Activated CD8-positive, alpha-beta T cell treated with anti-CD3 and anti-CD28 coated beads, Interleukin-2, amount 10 ng/mL, durations not matched to agents 7 days and 5 days (primary cell): ENCODE measurements at places on chromosomes 16 and 17.

- peak; percentile 95 for DNase-seq
These were observed 5.6 kb downstream of the CORO6 start for GRCh38 chr17:29617125-29617480.

DNA sequence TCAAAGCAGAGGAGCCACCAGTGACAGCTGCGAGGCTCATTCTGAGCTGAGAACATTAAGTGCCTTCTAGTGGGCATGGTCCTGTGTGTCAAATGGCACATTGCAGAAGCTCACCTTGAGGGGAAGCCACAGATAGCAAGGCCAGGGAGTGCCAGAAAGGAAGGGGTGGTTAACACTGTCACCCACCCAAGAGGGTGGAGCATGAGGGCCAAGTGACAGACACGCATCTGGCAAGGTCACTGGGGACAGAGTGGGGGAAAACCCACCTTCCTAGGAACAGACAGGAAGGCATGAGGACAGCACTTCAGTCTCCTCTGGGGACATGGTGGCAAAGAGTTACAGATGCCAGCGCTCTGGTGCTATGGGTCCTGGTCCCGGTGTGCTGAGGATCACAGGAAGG is 22.1 kb downstream of the NUBP1 start:
- DNase-seq = peak; percentile 41

DNA sequence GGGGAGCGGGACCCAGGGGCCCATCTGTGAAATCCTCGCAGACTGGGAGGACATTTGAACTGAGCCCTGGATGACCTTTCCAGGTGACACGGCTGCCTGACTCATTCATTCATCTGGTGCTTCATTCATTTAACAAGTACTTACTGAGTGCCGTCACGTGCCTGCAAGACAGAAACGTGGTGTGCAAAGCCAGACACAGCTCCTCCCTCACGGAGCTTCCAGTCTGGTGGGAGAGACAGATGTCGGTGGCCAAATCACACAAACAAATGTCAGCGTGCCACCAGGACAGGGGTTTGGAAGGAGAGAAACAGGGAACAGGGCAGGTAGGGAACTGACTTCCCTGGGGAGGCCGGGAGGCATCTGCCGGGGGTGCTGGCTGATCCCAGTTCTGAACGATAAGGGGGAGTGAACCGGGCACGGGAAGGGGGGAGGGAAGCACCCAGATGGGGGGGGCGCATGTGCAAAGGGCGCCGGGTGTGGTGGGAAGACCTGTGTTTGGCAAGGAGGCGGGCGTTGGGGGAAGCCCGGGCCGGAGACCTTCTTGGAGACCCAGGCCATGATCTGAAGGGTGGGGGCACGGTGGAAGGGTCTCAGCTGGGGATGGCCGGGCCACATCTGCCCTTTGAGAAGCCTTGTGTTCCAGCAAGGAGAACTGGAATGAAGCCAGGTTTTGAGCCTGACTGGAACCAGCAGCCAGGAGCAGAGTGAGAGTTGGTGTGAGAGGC is 93.6 kb upstream of the CIBAR2 start:
- no peak for DNase-seq

- no peak for DNase-seq
These were observed 9.2 kb downstream of the DYNC1LI2 start for GRCh38 chr16:66741950-66742808.

GRCh38 chr17:63086483-63087185 is 120.6 kb downstream of the TANC2 start:
- no peak for DNase-seq

DNA sequence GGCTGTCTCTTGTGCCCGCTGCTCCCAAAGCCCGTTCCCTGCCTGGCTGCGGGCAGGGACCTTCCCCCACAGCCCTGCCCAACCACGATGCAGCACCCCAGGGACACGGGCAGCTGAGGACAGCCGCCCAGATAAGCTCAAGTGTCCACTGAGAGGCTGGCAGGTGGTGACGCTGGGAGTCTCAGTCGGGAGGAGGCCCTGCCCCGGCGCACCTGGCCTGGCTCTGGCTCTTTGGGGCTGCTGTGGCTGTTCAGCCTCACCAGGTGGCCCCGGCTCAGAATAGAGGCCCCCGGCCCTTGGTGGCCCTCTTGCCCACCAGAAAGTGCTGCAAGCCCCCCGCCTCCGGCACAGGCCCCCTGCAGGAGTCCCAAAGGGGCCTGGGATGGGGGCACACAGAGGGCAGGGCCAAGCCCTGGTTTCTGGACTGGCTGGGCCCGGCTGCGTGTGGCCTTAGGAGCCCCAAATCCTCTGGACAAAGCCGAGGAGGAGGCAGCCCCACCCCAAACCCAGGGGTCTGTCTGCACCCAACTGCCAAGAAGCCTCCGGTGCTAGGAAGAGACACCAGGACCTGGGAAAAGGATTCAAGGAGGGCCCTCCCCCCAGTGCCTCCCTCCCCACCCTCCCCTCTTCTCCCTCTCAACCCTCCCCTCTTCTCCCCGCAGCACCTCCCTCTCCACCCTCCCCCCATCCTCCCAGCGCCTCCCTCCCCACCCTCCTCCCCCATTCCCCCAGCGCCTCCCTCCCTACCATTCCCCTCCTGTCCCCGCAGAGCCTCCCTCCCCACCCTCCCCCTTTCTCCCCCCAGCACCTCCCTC is 5.3 kb downstream of the NTHL1 start:
- DNase-seq = no peak

- DNase-seq = no peak
These were observed 561 bp upstream of the HERPUD1 start for GRCh38 chr16:56931271-56931891.

- DNase-seq = no peak
These were observed 16.2 kb downstream of the KIF19 start for GRCh38 chr17:74342224-74342623.

GRCh38 chr16:14362774-14363371 is 267.2 kb downstream of the PARN start:
- DNase-seq = no peak

GRCh38 chr16:51180719-51181502 is 29.8 kb upstream of the SALL1 start:
- DNase-seq = no peak

GRCh38 chr17:33986566-33986965 is 268.5 kb upstream of the CCL2 start:
- DNase-seq = no peak

- no peak for DNase-seq
These were observed 32.6 kb upstream of the KIFC3 start for GRCh38 chr16:57834936-57835335.

GRCh38 chr16:3486506-3487215 is 8.6 kb downstream of the C16orf90 start:
- DNase-seq = no peak

DNA sequence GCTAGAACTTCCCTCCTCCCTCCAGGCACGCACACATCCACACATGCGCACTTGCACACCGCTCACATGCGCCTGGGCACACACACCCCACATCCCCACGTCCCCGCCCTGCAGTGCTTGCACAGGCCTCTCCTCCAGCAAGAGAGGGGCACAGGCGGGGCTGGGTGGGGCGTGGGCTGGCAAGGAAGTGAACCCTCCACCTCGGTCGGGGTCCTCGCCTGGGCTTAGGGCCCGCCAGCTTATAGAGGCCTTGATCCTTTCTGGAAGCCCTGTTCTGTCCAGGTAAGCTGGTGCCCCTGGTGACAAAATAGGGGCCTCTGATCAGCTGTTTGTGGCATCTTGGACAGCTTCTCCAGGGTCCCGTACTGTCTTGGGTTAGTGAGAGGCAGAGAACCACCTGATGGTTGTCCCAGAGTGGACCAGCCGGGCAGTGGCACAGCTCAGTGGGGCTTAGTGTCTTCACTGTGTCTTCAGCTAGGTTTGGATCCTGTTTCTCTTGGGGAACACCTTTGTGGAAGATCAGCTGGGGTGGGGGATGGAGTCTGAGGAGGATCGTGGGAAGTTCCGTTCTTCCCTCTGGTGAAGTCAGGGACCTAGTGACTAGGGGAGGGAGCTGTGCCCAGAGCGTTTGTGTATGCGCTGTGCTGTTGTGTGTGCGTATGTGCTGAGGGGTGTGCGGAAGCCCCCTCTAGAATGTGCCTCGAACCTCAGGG is 12.1 kb downstream of the TBX4 start:
- DNase-seq = no peak

GRCh38 chr16:86016201-86016965 is 117.4 kb downstream of the IRF8 start:
- peak; percentile 50 for DNase-seq

DNA sequence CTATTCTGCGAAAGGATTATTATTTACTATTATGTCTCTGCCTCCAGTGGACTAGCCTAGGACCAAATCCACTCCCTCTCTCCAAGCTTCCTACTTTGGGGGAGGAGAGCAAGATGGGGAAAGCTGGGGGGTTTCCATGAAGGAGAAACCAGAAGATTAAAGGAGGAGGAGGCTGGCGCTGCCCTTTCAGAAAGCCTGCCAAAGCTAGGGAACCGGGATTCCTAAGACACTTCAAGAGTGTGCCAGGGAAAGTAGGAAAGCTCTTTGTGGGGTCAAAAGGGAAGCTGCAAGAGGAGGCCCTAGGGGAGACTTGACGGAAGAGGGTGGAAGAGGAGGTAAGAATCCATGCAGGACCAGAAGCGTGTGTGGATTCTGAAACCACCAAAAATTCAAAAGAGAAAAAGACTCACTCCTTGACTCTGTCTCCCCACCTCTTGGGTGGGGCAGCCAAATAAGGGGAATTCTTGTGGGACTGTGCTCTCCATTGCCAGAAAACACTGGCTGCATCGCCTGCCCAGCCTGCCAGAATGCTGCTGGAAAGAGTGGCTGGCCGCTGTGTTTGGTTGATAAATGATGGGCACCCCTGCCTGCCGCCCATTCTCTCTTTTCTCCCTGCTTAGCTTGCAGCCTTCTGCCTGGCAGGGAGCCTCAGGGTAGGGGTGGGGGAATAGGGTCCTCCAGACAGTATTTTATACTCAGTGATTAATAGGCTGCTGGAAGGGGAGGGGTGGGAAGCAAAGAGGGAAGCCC is 11.8 kb upstream of the KAT7 start:
- no peak for DNase-seq
